NCI-H1092 (cell line): ENCODE measurements at places on chromosomes 3 and 15.

GRCh38 chr3:177624528-177625495 lies 427.5 kb upstream of the TBL1XR1 start:
- DNase-seq, result no peak

GRCh38 chr15:59738676-59739075 lies 49.6 kb upstream of the BNIP2 start:
- DNase-seq, result no peak

- DNase-seq, result no peak
Measured at GRCh38 chr15:40253167-40253790, 14.4 kb downstream of the PAK6 start.

DNA sequence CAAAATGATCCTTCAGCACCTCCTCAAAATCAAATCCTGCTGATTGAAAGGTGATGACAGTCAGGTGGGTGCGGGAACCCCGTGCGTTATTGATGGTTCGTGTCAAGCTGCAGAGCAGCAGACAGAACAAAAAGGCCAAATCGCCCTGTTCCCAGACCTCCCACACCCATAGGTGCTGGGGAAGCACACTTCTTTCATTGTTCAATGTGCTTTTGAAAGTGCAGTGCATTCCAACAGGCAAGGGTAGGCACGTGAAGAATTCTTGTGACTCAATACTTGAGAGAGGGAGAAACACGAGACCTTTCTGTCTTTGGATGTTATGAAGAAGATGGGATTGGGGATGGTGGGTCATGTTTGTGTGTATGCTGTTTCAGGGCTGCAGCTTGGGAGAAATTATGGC lies 514.0 kb downstream of the MCTP2 start:
- DNase-seq, result no peak

- no peak for DNase-seq
Measured at GRCh38 chr3:159761848-159762635, 226.6 kb upstream of the IL12A start.

DNA sequence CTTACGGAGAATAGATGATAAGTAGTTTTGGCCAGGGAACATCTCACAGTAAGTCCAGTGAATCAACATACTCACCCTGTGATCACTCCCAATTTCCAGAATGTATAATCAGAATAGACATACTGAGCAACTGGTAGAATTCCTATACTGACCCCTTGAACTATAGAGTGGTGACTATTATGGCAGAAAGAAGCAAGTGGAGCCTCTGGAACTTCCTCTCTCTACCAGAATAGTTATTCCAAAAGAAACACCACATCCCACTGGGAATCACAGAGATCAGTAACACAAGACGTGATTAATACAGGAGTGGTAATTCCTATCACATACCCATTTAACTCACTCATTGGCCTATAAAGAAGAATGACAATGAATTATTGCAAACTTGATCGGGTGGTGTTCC lies 50.1 kb upstream of the TRIM42 start:
- no peak for DNase-seq

DNA sequence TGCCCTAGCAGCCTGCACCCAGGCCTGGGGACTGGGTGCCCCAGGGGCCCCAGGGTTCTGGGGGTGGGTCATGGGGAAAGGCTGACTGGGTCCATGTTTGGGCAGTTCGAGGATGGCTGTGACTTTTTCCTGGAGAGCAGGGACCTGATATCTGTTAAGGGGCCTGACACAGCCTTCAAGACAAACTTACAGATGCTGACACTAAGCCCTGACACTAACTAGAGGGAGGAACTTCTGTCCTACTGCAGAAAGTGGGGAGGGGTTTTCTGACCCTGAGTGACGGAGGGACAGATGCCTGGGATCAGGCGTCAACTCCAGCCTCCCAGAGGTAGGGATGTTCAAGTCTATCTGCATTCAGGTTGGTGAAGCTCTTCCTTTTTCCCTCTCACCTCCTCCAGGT lies 45.0 kb upstream of the SLC6A11 start:
- DNase-seq, result no peak

DNA sequence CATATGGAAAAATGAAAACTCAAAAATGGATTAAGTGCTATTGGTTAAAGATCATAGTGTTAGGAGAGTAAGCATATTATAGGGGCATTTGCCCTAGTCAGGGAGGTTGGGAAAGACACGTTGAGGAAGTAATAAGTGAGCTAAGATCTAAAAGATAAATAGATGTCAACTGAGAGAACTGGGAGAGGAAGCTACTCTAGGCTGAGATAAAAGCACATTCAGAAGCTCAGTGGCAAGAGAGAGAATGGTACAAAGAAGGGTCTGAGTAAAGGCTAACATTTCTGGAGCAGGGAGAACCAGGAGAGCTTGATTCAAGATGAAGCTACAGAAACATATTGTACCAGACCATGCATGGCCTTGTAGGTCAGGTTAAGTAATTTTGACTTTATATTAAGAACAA lies 63.9 kb downstream of the TRPC1 start:
- no peak for DNase-seq

DNA sequence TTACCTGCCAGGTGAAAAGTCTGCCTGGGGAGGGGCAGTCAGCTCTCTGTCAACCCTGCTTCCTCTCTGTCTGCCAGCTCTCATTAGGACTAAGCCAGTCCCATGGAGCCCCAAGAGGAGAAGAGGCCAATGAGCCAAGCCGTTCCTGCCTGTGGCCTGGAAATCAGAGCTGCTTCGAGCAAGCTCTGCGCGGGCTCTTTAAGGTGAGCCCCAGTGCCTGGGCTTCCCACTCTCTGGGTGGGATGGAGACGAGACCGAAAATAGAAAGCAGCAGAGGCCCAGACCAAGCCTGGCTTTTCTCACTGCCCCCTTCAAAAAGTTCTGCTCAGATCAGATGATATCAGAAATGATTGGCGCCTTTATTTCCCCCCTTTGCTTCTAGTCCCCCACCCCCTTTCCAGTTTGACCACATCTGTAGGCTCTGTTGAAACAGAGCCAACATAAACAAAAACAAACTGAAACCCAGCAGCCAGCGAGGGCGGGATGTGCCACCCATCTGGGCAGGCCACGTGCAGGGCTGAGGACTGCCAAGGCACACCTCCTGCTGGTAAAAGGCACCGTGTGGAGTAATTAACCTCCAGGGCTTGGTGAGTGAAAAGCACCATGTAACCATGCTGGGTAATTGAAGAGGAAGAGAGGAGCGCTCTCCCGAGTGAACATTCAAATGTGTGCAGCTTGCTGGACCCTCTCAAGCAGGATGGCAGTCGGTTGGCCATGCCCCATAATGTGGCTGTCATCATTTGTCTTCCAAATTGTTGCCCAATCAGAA lies 471.0 kb upstream of the PROK2 start:
- peak; percentile 83 for DNase-seq

- DNase-seq, result no peak
Measured at GRCh38 chr3:4044619-4045018, 245.4 kb downstream of the LRRN1 start.

GRCh38 chr3:38837358-38837757 lies 21.3 kb upstream of the SCN10A start:
- DNase-seq, result no peak
